ENCODE measurements at places on chromosomes 2 and 18.
A peak's percentile ranks its signal among the peaks of the same experiment; 100 is the strongest.

DNA sequence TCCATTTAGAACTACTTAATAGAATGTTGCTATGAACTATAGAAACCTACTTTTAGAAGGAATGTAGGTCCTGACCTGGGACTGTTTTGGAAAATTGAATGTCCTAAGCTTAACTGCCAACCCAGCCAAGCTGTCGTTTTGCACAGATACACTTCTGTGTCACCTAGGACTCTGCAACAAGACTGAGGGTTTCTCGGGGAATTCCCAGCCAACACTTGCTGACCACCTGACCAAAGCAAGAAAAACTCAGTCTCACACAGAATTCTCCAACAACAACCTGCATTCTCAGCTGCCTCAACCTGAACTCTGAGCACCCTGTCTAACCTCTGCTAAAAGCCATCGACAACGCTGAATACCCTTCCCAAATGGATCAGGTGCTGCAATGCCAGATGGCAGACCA lies 128.2 kb downstream of the SS18 start:
- DNase-seq, result no peak
- no peak overlapping the region for H3K27ac ChIP-seq
- H3K4me1 ChIP-seq, result no peaks in the 10 kb centered on the region

- peaks cover 8% of the 10 kb centered on the region for H3K4me1 ChIP-seq
- H3K27ac ChIP-seq, result no peak within 1 kb of the TSS
- H3K4me3 ChIP-seq, result no peak within 1 kb of the TSS
- DNase-seq, result no peak
Observed at GRCh38 chr2:27078267-27079194, at the start of gene EMILIN1. EMILIN1 (plus strand) TSS chr2:27078615; CDS start chr2:27079066, 451 bp downstream.

- peak; percentile 61 for DNase-seq
- H3K27ac ChIP-seq, result no peak overlapping the region
- H3K36me3 ChIP-seq, result peaks cover 20% of the 10 kb centered on the region
- peaks cover 5% of the 10 kb centered on the region for H3K4me1 ChIP-seq
- H3K27me3 ChIP-seq, result no peaks in the 10 kb centered on the region
Observed at GRCh38 chr2:25228848-25229278, 60.5 kb upstream of the POMC start.

- H3K36me3 ChIP-seq, result no peaks in the 10 kb centered on the region
- no peak for DNase-seq
- H3K4me3 ChIP-seq, result no peak overlapping the region
- no peak overlapping the region for H3K27ac ChIP-seq
- H3K4me1 ChIP-seq, result no peaks in the 10 kb centered on the region
Observed at GRCh38 chr2:25833566-25833965, 44.7 kb downstream of the ASXL2 start.

GRCh38 chr18:35905436-35905835 lies 67.0 kb upstream of the RMP24 start:
- DNase-seq, result peak; percentile 57
- H3K36me3 ChIP-seq, result no peaks in the 10 kb centered on the region
- no peaks in the 10 kb centered on the region for H3K27me3 ChIP-seq

All from trophoblast cell (in vitro differentiated cells and primary cell).